CD4-positive, CD25-positive, alpha-beta regulatory T cell (primary cell): ENCODE measurements at places on chromosomes 16 and 17. TPM values are rescaled to one million over a fixed set of nuclear protein-coding genes. Genes with fewer than 3 reads are reported as not detected.
A peak's percentile ranks its signal among the peaks of the same experiment; 100 is the strongest.

The RANBP10 gene
- 29.4 TPM for total RNA-seq

The PIPOX gene
- 3.9 TPM for total RNA-seq

DNA sequence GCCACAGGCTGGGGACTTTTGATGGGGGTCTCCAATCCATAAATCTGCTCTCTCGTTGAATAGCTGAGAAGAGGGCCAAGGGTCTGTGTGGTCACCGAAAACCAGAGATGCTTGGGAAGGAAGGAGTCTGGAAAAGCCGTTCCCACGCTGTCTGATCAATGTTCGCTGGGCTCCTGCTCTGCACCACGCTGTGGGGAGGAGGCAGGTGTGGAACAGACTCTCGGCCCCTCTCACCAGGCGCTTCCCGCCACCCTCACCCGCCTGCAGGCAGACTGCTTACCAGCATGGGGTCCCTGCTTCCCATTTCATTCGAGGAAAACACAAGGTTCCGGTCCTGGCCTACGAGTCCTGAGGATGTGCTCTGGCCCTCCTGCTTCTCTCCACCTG, 702 bp upstream of the ALDH3A1 start:
- DNase-seq: no peak

DNA sequence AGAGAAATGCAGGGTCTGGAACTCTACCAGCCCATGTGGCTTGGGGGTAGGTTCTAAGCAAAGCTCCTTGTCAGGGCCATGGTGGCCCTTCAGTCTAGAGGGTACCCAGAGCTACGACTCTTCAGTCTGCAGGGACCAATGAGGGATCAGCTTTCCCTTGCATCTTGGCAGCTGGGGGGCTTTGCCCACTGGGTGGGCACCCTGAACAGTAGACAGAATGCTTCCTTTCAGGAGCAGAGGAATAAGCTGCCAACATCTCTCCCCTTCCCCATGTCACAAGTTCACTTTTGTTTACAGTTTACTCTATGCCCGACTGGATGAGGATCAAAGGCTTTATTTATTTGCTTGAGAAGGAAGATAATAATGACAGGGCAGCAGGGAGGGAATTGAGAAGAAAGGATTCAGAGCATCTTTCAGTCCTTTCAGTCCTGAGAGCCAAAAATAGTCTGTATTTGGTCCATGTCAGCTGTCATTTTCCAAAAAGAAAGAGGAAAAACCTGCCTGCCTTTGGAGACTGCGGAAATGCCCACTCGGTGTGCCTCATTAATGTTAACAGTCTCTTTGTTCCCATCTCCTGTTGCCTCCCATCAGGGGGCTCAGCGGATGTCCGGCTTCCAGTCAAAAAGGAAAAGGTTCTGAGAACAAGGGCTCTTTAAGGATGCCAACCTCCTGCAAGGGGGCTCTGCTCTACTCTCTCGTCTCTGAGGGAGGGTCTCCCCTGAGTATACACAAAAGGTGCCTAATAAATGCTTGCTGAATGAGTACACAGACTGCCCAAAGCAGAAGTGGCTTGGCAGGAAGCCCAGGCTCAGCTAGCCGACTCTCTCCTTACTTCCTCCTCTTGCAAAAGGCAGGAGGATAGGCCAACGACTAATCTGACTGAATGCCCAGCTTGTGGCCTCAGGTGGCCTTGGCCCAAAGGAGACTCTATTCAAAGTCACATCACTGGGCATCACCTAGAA, 17.1 kb downstream of the TRAF4 start:
- DNase-seq: no peak

DNA sequence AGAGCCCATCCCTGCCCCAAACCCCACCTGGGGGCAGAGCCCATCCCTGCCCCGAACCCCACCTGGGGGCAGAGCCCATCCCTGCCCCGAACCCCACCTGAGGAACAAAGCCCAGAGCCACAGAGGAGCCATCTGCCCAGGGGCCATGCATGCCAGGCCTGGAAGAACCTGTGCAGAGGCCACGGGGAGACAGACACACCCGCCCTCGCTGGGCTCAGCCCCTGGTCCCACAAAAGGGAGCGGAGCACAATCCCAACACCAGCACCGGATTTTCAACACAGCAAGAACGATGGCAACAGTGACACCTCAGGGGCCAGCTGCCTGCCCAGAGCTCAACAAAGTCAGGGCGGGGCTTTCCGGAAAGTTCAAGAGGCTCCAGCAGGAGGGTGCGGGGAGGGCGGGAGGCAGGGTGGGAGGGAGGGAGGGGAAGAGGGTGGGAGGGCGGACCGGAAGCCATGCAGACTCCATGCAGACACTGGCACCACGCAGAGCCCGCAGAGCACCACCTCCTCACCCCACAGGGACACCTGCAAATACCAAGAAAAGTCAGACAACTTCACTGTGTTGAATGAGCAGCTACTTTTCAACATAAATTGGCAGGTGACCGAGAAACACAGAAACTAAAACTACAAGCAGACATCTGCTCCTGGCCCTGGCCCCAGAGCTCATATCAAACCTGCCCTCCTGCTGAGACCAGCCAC, 27.9 kb upstream of the C16orf95 start:
- DNase-seq: peak; percentile 44

GRCh38 chr17:28470914-28471366, 2.5 kb upstream of the SLC13A2 start:
- DNase-seq: no peak

GRCh38 chr17:47735536-47736011, 2.5 kb downstream of the TBX21 start:
- peak; percentile 19 for DNase-seq
